Activated effector memory CD4-positive, alpha-beta T cell treated with Interleukin-2 at 50 U/mL for 16 hours (primary cell): ENCODE measurements at places on chromosomes 1 and 21.

DNA sequence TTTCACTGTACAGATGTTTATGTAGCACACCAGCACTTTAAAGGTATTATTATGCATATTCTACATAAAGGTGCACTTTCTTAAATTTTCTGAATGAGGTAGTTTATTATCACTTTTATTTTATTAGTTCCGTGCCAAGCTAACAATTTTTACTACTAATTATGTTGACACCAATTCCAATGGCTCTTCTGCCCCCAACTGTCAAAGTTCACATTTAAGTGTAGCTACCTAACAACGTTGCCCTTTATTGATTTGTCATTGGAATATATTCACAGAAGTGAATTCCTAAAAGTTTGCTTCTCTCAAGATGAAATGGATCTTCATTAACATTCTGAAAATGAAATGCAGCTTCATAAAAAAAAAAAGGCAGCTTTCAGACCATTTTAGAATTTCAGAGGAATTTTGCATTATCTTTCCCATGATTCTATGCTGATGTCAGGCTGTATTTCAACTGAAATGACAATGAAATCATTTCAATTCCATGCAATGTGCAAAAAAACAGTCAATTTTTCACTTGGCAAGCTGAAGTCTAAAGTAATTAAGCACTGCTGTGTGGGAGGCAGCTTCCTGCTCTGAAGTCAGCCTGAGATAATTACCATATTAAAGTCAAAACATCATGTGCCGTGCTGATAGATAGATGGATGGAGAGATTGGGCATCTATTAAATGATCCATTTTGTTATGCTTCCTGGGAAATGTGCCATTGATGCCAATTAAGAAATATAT lies 229.2 kb downstream of the TTLL7 start:
- DNase-seq = no peak

GRCh38 chr1:10553118-10553517 lies 78.4 kb downstream of the PEX14 start:
- no peak for DNase-seq

GRCh38 chr1:216596281-216596862 lies 126.9 kb downstream of the ESRRG start:
- DNase-seq = no peak

- DNase-seq = no peak
Measured at GRCh38 chr1:39332828-39333227, 128.3 kb downstream of the MACF1 start.

DNA sequence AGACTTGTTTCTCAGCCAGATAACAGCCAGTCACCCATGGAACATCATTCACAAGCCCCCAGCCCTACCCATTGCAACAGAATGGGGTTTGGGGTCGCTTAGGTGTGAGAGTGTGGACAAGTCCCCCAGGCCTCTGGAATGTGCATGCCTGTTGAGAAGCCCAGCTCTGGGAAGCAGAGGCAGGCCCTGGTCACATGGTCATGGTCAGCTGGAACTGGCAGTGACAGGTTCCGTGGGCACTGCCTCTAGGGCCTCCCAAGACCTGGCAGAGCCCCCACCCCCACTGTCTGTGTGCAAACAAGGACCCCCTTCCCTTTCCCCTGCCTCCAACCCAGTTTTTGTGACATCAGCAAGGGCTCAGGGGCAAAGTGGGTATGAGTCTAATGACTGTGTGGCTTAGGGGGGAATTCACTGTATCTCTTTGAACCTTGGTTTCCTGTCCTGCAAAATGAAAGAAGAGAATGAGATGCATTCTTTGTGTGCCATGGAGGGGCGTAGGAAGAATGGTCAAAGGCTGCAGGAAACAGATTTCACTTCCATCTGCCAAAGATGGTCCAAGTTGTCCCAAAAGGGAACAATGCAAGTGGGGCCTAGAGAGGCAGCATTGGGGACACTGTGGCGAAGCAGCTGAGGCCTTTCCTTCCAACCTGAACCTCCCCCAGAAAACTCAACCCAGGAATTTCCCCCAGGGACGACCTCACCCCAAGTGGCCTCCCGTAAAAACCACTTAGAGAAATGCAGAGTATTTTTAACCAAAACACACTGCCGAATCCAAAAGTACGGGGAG lies 34.7 kb upstream of the SELENON start:
- DNase-seq = no peak

- DNase-seq = no peak
Measured at GRCh38 chr1:211825980-211826379, 4.6 kb downstream of the LPGAT1 start.

DNA sequence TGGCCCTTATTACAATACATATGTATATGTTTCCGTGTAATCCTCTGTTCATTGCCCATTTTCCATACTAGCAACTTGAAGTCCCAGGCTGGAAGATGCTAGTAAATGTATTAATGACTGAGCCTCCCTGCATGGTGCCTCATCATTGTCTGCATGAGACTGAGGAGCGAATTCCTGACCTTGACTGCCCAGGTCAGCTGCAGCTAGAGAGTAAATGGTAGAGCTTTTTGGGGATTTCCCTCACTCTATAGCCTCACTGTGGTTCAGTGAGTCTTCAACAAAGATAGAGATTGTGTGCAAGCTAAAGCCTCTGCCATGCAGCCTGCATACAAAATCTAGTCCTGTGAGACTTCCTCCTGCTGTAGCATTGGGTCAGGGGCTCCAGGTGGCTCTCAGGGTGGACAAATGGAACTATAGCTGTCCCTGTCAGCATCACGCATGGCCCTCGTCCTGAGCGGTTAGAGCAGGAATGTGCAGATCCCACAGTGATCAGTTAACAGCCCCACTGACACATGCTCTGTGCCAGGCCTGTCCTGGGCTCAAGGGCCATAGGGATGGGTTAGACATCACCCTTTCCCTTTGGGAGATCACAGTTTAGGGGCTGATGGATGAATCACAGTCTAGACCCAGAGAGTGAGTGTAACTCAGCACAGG lies 741.7 kb downstream of the MATN1 start:
- DNase-seq = no peak

GRCh38 chr1:119333163-119333896 lies 35.3 kb upstream of the HAO2 start:
- no peak for DNase-seq

DNA sequence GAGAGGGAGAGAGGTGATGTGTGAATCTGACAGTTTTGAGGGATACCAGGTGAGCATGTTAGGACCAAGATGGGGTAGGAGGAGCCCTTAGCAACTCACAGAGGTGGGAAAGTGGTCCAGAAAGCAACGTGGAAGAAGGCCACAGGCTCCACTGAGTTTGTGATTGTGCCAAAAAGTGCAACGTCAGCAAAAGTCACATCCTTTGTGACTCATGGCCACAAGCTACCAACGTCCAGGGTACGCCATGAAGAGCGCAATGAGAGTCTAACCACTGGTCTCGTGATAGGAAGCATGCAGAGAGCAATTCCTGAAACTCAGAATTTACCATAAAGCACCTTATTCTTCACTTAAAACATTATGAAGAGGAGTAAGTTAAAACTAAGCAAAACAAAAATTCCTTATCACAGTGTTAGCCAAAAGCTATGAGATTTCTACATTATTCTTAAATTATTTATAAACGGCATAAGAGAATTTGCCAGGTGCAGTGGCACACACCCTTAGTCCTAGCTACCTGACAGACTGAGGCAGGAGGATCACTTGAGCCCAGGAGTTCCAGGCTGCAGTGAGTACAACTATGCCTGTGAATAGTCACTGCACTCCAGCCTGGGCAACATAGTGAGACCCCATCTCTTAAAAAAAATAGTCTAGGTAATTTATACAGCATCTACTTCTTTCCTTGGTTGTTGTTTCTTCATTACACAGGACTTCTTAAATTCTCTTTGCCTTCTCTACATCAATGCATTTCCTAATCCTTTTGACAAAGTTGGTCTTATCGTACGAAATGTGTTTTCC lies 55.2 kb downstream of the COLGALT2 start:
- no peak for DNase-seq

DNA sequence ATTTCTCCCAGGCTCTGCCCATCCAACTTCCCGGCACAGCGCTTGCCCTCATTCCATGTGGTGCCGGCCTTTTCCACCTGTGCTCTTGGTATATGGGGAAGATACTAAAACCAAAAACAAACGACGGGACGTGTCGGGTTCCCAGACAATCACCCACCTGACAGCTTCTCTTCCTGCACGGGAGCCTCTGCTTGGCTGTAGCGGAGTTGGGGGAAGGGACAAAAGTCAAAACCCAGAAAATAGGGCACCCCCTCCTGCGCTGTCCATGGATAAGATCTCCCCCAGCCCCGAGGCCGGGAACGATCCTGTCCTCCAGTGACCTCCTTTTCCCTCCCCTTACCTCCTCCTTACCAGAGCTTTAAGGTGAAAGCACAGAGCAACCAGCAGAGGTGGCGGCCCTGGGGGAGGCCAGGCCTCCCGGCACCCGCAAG lies 640 bp downstream of the JTB start:
- no peak for DNase-seq

GRCh38 chr1:111052246-111052645 lies 87.6 kb downstream of the DRAM2 start:
- no peak for DNase-seq

- no peak for DNase-seq
Measured at GRCh38 chr21:44359396-44359795, 6.0 kb downstream of the TRPM2 start.

GRCh38 chr1:105730701-105731100 lies 1325.8 kb upstream of the PRMT6 start:
- no peak for DNase-seq

- DNase-seq = no peak
Measured at GRCh38 chr1:223707256-223708000, 4.9 kb upstream of the CAPN2 start.

DNA sequence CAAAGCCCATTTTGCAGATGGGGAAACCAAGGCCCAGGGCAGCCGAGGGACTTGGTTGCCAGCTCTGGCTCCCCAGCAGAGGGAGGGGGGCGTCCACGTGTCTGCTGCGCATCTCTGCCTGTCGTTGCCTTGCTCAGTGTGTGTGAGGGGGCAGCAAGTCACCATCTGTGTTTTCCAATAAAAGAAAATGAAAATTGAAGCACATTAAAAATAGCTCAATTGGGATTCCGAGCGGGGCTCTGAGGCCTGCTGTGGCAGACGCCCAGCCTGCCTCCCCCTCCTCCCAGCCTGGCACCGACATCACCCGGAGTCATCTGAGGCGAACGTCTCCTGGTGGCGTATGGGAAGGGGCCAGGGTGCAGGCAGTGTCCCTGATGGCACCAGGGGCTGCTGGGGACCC lies 51.2 kb downstream of the EPHB2 start:
- DNase-seq = no peak

- DNase-seq = no peak
Measured at GRCh38 chr1:173445164-173445563, 32.0 kb upstream of the PRDX6 start.

DNA sequence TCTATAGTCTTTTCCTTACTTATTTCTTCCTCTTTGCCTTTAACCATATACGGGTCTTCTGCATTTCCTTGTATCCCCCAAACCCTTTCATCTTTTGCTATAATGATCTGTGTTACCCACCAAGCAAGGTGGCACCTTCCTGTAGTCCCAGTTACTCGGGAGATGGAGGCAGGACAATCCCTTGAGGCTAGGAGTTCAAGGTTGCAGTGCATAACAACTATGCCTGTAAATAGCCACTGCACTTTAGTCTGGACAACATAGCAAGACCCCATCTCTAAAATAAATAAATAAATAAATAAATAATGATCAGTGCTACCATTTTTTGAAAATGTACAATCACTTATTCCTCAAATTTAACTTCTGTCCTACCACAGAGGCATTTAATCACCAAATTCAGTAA lies 11.5 kb downstream of the DR1 start:
- no peak for DNase-seq

- DNase-seq = no peak
Measured at GRCh38 chr1:245128381-245129101, 26.2 kb upstream of the KIF26B start.

DNA sequence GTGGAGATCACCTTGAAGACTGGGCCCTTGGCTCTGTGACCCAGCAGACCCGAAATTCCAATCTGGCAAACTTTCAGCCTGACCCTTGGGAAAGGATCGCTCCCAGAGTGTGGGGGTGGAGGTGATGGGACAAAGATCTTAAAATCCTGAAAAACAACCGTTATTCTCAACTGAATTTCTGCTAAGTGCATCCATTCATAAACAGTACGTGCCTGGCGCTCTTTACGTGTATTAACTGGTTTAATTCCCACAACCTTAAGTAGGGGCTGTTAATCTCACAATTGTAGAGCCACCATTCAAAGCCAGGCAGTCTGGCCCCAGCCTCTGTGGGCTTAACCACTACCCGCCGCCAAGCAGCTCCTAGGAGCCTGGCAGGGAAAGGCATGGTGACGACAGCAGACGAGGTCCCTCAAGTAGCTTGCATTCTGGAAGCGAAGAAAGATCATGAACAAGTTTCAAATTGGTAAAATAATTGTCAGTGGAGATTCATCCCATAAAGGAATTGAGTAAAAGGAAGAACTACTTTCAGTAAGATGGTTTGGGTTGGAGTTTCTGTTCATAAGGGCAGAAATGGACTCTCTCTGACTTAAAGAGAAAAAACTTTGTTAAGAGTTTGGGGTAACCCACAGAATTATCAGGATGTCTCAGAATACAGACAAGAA lies 11.4 kb upstream of the RGS16 start:
- DNase-seq = peak; percentile 15

DNA sequence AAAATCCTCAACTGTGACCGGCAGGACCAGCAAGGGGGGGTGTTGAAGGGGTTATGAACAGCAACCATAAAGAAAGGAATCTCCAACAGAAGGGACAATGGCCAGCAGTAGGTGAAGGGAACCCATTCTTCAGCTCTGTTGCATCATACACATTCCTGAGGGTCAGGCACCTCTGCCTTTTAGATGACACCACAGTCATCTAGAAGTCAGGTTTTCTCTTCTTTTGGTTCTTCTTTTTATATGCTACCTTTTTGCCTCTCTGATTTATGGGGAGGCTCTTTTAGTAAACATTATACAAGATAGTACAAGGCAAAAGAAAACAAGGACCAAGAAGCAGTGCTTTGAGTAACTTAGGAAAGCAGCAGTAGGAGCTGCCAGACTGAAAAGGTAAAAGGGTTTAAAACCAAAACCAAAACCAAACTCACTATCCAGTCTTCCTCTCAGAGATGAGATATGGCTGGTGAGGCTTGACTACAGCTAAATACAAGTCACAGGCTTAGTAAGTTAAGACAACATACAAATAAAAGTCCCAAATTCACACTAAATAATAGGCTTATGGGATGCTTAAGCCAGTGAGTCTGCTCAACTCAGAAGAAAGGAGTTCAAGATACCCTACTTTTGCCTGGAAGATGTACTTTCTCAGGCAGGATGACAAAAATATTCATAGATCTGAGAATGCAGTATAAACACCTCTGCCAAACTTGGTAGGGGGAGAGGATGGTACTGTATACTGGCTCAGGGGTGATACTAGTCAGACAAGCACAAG lies 4.1 kb downstream of the TEX38 start:
- DNase-seq = no peak

DNA sequence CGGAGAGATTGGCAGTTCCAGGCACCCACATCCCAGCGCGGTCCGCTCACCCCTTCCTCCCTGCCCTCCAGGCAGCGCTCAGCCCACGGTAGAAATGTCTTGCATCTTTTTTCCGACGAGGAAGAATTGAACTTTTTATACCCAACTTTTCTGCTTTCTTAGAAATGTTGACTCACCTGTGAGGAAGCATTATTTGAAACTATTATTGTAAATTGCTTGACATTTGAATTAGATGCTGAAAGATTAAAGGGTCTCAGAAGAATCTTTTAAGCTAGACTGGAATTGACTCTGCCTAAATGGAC lies 912 bp upstream of the SIPA1L2 start:
- no peak for DNase-seq
